ENCODE measurements at places on chromosomes 6 and 20.

- no peak for DNase-seq
These were observed 37.6 kb downstream of the NRN1 start for GRCh38 chr6:5968817-5969734.

DNA sequence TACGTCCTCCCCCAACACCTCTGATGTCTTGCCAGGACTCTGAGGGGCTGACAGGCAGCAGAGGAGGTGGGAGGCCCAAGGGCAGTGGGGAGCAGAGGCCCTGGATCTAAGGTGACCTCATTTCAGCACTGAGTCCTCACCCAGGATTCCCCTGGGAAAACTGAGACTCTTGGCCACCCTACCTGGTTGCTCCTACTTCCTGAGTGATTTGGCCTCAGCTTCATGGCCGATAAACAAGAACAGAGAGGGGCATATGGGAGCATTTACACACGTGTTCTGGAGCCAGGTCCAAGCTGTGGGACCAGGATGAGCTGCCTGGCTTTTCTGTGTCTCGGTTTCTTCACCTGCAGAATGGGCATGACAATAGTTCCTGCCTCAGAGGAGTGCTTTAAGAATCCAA is 133.8 kb downstream of the ANKRD60 start:
- no peak for DNase-seq

DNA sequence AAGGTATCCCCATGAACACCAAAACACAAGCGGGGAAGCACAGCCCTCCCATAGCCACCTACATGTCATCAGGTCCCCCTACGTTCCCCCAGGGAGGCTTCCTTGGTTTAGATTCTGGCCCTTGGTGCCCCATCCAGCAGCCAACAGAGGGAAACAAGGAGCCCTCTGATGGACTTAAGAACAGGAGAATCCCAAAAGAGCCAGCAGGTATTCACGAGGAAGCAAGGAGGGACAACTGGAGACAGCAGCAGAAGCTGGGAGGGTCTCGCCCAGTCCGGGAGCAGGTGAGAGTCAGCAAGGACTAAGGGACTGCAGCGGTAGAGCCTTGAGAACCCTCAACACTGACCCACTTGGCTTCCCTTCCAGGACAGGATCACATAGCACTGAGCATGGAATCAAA is 58.4 kb upstream of the TOP1 start:
- DNase-seq, result no peak

- DNase-seq, result no peak
These were observed 193.1 kb downstream of the DOK5 start for GRCh38 chr20:54668271-54669039.

- DNase-seq, result no peak
These were observed 52.1 kb downstream of the TRAF3IP2 start for GRCh38 chr6:111553580-111553979.

DNA sequence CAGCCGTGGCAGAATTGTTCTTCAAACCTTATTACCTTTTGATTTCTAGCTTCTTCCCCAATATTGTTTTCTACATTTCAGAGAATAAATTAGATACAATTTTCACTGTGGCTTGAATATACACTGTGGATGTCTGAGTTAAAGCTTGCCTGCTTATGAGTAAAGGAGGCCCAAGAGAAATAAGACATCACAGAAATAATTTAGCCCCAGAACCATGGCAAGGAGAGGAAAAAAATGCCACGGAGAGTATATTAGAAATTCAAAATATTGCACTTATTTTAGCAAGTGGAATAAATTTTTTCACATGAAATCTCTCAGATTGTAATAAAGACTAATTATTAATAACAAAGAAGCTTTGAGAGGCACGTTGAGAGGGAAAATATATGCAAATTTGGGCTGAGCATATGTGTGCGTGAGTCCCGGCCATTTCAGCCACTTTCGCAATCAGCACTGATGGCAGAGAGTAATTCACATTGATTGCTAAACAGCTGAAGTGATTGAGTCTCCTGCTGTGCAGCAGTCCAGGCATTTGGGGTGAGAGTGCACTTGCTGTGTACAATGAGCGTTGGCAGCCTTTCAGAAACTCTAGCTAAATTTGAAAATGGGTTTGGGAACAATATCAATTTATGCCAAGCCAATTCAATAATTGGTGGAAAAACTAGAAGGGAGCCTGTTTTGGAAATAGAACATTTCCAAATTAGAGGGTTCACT is 596.0 kb downstream of the EPM2A start:
- no peak for DNase-seq

DNA sequence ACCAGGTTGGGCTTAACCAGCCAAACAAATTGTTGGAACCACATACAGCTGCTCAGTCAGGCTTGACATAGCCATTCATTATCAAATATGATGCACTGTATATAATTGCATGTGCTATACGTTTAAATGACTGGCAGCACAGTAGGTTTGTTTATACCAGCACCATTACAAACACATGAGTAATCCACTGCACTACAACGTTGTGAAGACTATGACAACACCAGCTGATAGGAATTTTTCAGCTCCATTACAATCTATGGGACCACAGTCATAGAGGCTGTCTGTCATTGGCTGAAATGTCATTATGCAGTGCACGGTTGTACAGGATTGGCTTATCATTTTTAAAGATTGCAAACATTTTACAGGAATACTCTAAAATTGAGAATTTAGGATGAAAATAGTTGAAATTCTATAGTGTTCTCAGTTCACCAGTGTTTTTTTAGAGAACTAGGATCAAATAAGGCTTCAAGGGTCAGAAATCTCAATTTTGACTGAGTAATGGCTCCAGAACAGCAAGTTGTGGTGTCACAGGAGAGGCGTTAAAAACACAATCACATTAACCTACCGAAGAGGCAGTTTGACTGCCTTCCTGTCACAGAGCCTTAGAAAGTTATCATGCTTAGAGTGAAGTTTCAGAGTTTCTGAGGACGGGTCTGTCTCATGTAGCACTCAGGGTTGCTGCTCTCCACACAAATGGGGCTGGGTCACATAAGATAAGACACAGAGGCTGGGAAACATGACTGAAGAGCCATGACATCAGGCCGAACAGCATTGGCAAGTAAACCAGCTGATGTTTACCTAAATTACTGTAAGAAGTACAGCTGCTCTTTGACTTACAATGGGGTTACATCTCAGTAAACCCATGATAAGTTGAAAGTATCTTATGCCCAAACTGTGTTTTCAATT is 60.7 kb upstream of the SMLR1 start:
- no peak for DNase-seq

- DNase-seq, result no peak
These were observed 14.8 kb downstream of the C6orf141 start for GRCh38 chr6:49565261-49565660.

DNA sequence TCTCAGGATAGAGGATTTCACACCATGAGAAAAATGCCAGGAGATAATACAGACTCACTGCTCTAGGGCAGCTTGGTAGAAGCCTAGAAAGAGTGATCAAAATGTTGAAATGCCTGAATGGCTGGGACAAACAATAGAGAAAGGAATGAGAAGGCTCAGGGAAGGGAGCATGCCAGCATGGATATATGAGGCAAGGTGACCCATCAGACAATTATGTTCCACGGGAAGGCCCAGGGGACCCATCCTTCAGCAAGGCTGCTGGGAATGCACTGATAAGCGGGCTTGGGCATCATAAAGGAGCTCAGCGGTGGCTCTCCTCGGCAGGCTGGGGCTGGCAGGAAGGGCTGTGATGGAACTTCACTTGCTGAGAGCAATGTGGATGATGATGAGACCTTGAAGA is 12.2 kb downstream of the HEBP2 start:
- DNase-seq, result no peak
